Aorta (tissue), 5 donors: ENCODE measurements at places on chromosomes 4 and X.

DNA sequence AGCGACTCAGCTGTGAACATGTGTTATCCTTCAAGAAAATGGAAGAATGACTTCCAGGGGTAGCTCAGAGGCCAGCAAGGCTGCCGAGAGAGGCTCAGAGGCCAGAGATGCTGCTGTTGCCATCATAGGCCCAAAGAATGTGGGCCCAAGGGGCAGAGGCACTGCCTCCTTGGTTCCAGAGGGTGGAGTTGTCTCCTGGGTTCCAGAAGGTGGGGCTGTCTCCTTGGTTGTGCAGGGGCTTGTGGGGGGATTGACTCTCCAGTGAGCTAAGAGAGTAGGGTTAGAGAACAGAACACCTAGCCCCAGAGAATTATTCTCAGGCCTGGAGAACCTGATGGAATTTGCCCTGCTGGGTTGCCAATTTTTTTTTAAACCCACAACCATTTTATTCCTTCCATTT is 62.6 kb downstream of the DGKK start:
- H3K36me3 ChIP-seq, result no peaks in the 10 kb centered on the region
- H3K27ac ChIP-seq, result no peak overlapping the region
- no peaks in the 10 kb centered on the region for H3K4me1 ChIP-seq
- no peak overlapping the region for H3K4me3 ChIP-seq
- no peaks in the 10 kb centered on the region for H3K27me3 ChIP-seq

DNA sequence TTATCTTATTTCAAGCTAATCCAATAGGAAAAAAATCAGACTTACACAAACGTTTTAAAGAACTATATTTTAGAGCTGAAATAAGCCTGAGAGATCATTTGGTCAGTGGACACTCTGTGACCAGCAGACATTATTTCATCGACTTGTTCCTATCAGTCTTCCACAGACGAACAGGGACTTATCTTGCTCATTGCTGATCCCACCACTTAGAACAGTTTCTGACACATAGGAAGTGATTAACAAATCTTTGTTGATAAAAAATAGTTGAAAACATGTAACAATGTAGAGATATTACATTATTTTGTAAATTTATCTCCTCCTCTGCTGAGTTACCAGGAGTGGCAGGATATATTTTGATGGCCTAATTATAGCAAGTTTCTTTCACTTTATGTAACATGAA is 65.8 kb downstream of the TAPT1 start:
- H3K27me3 ChIP-seq, result no peaks in the 10 kb centered on the region
- no peak overlapping the region for H3K4me3 ChIP-seq
- peaks cover 5% of the 10 kb centered on the region for H3K36me3 ChIP-seq
- no peaks in the 10 kb centered on the region for H3K4me1 ChIP-seq

- H3K27ac ChIP-seq, result no peak overlapping the region
- peaks cover 2% of the 10 kb centered on the region for H3K27me3 ChIP-seq
- H3K36me3 ChIP-seq, result no peaks in the 10 kb centered on the region
- H3K4me1 ChIP-seq, result no peaks in the 10 kb centered on the region
- no peak for DNase-seq
Observed at GRCh38 chr4:80136270-80136669, 61.0 kb upstream of the PRDM8 start.

DNA sequence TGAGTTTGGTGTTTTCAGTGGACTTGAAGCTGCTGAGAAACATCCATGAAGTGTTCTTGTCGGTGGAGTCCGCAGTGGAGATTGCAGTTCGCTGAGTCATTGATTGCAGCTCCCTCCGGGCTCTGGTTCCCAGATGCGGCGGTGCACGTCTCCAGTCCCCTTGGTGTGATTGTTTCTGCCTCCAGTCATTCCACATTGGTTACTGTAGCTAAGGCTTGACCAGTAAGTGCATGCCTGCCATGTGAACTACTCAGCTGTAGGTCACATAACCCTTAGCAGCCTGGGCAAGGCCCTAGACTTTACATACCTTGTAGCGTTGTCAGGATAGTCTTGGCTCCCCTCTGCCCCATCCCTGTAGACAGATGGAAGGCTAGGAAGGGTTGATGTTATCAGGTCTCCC is 53.8 kb upstream of the CLCN4 start:
- H3K36me3 ChIP-seq, result no peaks in the 10 kb centered on the region
- no peaks in the 10 kb centered on the region for H3K4me1 ChIP-seq
- no peak for DNase-seq
- no peak overlapping the region for H3K4me3 ChIP-seq
- H3K27ac ChIP-seq, result no peak overlapping the region

- H3K4me3 ChIP-seq, result no peak overlapping the region
- H3K4me1 ChIP-seq, result no peaks in the 10 kb centered on the region
- H3K36me3 ChIP-seq, result no peaks in the 10 kb centered on the region
- no peak for DNase-seq
- H3K27ac ChIP-seq, result no peak overlapping the region
- H3K27me3 ChIP-seq, result no peaks in the 10 kb centered on the region
Observed at GRCh38 chrX:109739625-109740432, 6.8 kb upstream of the ACSL4 start.
